Lung (tissue), 17 donors: ENCODE measurements at places on chromosomes 3 and 15. TPM values are rescaled to one million over a fixed set of nuclear protein-coding genes. Genes with fewer than 3 reads are reported as not detected.

DNA sequence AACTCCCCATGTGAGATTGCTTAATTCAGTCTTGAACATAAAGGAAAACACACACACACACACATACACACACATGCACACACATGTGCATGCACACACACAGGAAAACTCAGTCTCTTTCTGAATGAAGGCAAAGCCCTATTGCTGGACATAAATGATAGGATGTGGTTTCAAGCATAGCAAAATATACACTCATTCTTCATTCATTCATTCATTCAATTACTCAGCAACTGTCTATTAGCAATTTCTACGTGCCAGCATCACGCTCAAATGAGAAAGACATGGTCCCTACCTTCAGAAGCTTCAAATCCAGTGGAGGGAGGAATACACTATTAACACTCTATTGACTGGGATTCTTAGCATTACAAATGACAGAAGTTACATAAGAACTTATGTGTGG is 41.8 kb upstream of the UBE2E2 start:
- no peak for DNase-seq

The DOCK3 gene
- total RNA-seq = 0.25 TPM

- DNase-seq = no peak
Observed at GRCh38 chr3:167091226-167091625, 288.9 kb downstream of the ZBBX start.

DNA sequence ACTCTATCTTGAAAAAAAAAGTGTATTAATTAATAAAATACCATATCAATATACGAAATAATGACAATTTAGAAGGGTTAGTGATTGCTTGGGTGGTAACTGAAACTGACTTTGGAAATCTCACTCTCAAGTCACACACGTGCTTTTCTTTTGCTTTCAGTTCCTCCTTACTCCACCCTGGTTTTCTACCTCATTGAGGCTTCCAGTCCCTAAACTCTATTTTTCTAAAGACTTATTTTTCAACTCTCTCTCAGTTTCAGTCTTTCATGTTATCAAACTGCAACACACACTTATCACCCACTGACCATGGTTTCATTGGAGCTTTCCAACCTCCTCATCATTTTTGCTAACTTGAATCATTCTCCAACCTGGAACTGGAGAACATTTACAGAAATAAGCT is 23.5 kb downstream of the IL12A start:
- no peak for DNase-seq

The CYP19A1 gene
- total RNA-seq = 3.5 TPM

The RASL12 gene
- total RNA-seq = 31.6 TPM

The XCR1 gene
- 0.18 TPM for total RNA-seq

The CTXND1 gene
- 2.2 TPM for total RNA-seq

The MYZAP gene
- 36.9 TPM for total RNA-seq

DNA sequence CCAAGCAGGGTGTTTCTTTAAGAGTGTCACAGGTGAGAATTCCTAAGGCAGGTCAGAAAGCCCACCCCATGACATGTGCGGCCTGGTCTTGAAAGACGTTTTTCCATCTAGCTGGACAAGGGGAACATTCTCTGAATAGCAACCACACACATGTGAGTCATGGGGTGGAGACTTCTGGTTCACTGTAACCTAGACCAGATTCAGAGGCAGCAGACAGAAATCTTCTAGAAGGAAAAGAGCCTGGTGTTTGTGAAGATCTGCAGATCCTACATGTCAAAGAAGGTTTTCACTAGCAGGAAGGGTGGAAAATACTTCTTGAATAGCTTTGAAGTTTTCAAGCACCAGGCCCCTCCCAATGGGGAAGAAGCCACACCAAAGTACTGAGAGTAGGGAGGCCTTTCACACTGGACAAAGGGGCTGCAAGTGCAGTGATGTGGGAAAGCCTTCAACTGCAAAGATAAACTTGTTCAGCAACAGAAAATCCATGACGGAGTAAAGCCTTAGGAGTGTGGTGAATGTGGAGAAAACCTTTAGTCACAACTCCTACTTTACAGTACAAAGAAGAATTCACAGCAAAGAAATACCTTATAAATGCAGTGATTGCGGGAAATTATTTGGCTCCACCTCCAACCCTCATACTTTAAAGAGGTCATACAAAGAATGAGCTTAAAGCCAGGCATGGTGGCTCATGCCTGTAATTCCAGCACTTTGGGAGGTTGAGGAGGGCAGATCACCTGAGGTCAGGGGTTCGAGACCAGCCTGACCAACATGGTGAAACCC is 17.6 kb downstream of the ADAM10 start:
- no peak for DNase-seq

DNA sequence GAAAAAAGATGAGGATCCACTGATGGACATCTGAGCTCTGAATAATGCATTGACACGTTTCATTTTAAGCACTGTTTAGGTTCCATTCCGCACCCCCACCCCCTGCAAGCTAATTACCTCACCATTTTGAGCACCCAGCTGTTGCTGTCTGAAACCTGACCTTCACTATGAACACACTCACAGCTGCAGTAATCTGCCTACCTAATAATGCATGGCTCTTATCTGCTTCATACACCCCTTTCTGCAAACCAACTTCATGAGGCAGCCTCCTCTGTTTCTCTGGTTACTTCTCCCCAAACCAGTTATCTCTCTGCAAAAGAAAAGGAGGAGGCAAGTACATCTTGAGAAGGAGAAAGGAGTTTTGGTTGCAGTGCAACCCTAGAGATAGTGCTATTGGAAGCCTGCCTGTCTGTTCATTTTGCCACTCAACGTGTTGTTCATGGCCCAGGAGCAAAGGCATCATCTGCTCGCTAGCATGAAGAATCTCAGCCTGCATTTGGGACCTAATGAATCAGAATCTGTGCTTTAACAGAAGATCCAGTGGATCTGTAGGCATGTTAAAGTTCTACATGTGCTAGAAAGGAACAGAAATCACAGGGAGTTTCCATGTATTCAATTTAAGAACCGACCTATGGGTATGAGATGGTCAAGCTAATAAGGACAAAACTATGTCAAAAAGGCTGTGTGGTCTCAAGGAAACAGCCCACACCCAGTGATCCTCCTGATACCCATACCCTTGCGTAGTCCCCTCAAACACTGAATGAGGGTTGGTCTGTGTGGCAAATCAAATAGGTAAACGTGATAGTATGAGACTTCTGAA is 87.2 kb downstream of the MB21D2 start:
- no peak for DNase-seq

GRCh38 chr15:44813231-44813630 is 76.9 kb downstream of the TRIM69 start:
- no peak for DNase-seq

DNA sequence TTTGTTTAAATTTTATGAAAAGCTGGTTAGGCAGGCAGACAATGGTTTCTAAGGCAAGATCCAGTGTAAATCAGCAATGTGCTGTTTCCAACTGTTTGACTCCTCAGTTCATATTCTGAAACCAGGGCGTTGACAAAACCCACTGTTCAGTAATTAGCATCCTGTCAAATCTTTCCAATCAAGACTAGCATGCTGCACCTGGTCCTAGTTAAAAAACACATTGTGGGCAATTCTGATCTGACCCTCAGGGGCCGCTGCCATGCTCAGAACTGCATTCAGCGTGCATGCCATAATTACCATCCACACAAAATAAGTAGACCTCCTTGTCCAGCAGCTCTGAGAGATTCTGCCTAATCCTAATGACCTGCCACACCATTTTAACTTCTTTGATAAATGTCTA is 20.9 kb upstream of the RBP1 start:
- no peak for DNase-seq

- peak; percentile 72 for DNase-seq
Observed at GRCh38 chr3:185823078-185824044, 1.5 kb downstream of the IGF2BP2 start.

- no peak for DNase-seq
Observed at GRCh38 chr15:68271854-68272471, 5.6 kb upstream of the FEM1B start.

DNA sequence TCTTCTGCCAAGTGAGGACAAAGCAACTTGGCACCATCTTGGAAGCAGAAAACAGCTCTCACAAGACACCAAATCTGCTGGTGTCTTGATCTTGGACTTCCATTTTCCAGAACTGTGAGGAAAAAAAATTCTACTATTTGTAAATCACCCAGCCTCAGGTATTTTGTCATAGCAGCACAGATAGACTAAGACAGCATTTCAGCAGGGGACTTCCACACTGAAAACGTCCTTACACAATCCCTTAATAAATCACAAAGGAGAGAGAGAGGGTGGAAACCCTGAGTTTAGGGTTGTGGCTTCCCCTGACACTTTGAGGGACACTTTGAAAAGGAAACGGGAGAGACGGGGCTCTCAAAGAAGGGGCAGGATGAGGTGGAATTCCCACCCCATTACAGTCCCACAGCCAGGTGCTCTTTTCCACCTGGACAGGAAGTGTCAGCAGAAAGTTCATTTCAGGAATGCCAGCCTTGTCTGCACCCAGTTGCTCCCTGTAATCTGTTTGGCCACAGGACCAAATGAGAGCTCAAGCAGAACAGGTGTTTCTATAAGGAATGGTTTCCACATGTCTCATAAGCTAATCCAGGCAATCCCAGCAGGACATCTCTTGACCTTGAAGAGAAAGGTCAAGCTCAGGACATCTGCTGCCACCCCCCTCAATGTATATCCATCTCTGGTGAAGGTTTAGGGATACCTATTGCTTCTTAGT is 51.3 kb downstream of the MYLK start:
- DNase-seq = no peak

The ITGA11 gene
- total RNA-seq = 1.7 TPM

GRCh38 chr15:101272584-101272983 is 4.7 kb downstream of the SELENOS start:
- no peak for DNase-seq

The EIF4G1 gene
- total RNA-seq = 419 TPM

GRCh38 chr3:4986782-4987537 is 7.7 kb downstream of the BHLHE40 start:
- DNase-seq = peak; percentile 98

DNA sequence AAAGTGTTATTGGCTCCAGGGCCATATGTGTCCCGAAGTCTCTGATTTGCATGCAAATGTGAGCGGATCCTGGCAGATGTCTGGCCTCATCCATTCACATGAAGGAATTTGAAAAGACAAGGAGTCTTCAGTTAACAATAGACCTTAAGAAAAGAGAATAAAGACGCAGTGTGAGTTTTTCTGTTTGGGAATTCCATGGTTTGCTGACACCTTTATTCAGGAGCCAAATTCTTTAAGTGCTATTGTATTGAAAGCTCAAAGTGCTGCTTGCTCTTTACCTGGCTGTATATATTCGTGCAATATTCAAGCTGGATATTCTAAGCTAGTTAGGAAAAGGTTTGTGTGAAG is 2.2 kb downstream of the LRRN1 start:
- DNase-seq = no peak

The MUC13 gene
- total RNA-seq = not detected

The SCN11A gene
- 0.60 TPM for total RNA-seq

DNA sequence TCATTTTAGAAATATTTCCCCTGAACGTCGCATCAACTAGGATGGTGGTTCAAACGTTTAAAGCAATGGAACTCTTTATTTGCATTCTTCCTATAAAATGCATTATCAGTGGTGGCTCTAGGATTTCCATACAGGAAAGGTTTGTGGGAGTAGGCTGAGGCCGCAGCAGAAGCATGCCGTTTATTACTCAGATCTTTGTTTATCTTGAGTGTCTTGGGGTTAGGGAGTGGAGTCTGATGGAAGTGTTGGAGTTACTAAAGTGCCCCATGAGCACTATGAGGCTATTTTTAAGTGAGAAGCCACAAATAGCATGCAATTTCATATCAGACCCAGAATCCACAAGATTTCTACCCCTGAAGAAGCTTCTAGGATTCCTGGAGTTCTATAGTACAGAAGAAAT is 26.2 kb downstream of the ATOSA start:
- no peak for DNase-seq

The AQP9 gene
- 31.3 TPM for total RNA-seq

DNA sequence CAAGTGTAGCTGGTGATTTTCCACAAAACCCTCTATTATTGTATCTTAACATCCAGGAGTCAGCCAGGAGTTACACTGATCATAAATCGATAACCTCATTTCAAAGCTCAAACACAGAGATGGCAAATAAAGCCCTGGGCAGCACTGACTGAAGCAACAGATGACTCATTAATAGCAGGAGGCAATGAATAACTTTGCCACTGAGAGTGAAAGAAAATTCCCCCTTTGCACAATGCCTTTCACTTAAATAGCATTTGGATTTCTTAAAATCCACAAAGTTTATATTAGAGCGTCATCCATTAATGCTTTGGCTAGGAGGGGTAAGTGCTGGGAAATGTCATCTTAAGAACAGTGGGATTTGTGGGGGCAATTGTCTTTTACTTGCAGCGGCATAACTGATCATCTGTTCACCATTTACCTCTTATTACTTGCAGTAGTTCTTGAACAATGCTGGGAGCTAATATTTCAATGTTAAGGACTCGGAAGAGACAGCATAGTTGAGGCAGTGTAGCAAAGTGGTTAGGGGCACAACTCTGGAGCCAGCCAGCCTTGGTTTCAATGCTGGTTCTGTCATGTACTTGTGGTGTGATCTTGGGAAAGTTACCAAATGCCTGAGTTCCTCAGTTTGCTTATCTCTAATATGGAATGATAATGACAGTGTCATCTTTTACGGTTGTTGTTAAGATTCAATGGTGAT is 630.4 kb upstream of the TBL1XR1 start:
- peak; percentile 30 for DNase-seq

The MCTP2 gene
- 92.5 TPM for total RNA-seq

- no peak for DNase-seq
Observed at GRCh38 chr3:16467393-16467792, 46.1 kb downstream of the RFTN1 start.

DNA sequence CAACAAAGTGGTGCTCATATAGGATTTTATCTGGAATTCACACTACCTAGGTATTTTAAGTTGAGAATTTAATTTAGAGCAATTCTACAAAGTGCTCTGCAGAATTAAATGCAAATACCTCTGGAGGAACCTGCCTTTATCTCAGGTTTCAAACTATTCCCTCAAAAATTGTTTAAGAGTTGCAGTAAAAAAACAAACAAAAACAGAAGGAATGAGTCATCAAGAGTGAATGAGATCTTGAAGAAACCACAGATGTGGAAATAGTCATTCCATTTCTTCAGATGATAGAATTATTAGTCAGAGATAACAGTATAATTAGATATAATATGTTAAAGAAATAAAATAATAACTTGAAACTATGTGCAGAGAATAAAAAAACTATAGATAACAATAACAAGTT is 80.8 kb upstream of the SCN5A start:
- DNase-seq = no peak

- DNase-seq = no peak
Observed at GRCh38 chr3:17075907-17076306, 191.2 kb downstream of the PLCL2 start.

- no peak for DNase-seq
Observed at GRCh38 chr15:55195996-55196395, 745 bp downstream of the RSL24D1 start.

- no peak for DNase-seq
Observed at GRCh38 chr3:57680046-57680445, 12.8 kb downstream of the DENND6A start.

- DNase-seq = no peak
Observed at GRCh38 chr3:114405202-114405990, 111.6 kb downstream of the TIGIT start.

DNA sequence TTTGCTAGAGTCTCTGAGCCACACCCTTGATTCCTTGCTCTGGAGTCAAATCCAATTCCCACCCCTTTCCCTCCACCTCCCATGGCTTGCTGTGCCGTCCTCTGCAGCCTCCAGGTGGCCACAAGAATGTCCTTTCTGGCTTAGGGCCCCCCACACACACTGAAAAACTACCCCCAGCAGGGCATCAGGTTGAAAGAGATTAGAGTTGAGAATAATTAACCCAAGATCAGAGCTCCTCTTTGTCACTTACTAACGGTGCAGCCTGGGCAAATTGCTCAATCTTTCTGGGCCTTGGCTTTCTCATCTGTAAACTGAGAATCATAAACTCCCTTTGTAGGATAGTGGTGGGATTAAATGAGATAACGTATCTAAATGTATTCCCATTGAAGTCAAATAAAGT is 78.5 kb downstream of the MRPL46 start:
- DNase-seq = no peak
